ENCODE measurements at places on chromosomes 13 and 19.

GRCh38 chr19:35830986-35831385 lies 18.3 kb upstream of the PRODH2 start:
- DNase-seq: no peak

DNA sequence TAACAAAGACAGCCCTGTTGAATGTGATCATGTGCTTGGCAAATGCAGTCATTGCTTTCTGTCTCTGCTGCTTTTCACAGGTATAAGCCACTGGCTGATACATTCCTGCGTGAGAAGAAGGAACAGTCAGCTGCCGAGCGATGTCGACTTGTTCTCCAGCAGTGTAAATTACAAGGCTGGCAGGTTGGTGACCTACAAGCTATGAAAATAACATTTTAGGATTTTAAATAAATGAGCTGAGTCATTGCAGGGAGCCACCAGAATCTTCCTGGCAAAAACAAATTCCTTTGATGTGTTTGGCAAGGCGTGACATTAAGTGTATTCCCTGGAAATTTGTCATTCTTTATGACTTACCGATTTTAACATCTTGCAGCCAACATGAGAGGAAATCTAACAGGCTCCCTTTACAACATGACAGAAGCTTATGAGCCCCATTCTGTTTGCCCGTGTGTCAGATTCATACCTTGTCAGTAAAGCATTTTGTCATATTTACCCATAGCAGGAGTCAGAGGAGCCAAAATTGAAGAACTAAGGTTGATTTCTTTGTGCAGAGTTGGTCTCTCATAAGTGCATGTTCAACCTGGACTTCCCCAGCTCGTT lies 471.4 kb downstream of the MYO16 start:
- no peak for DNase-seq

DNA sequence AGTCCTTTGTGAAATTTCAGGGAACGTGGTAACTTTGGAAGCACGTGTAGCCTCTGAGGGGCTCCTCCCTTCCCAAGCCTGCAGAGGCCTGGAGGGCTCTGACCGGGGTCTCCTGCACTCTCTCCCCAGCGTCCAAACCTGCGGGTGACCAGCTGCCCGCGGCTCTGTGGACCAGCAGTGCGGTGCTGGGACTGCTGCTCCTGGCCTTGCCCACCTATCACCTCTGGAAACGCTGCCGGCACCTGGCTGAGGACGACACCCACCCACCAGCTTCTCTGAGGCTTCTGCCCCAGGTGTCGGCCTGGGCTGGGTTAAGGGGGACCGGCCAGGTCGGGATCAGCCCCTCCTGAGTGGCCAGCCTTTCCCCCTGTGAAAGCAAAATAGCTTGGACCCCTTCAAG lies 2.7 kb upstream of the TPGS1 start:
- no peak for DNase-seq

DNA sequence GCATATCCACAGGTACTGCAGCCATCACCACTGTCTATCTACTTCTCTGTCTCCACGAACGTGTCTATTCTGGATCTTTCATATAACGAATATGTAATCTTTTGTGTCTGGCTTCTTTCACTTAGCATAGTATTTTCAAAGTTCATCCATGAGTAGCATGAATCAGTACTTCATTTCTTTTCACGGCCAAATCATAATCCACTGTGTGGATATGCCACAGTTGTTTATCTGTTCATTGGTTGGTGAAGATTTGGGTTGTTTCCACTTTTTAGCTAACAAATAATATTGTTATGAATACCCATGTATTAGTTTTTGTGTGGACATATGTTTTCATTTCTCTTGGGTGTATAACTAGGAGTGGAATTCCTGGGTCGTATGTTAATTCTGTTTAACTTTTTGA lies 14.4 kb downstream of the RGCC start:
- no peak for DNase-seq

- DNase-seq: peak; percentile 75
These were observed 52.9 kb downstream of the MBNL2 start for GRCh38 chr13:97274829-97275649.
